ENCODE measurements at places on chromosomes 5 and 9. TPM values are rescaled to one million over a fixed set of nuclear protein-coding genes. Genes with fewer than 3 reads are reported as not detected.

- DNase-seq: no peak
Measured at GRCh38 chr5:457195-457961, 14.4 kb downstream of the EXOC3 start.

DNA sequence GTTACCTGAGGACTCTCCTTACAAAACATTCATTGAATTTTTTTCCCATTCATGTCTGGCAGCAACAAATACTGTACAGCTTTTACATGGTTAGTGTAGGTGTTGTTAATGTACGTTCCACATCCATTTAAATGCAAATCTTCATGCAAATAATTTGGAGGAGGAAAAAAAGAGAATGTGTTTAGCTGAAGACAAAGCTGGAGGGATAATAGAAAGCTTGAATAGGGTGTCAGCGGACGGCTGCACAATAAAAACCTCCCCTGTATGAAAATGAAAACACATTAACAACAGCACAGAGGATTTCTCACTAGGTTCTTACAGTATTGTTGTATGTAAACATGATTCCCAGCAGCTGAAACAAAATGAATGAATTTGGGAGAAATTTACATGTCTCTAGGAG lies 231.5 kb downstream of the ZNF608 start:
- no peak for DNase-seq

GRCh38 chr9:120416781-120417427 lies 163.1 kb downstream of the CDK5RAP2 start:
- DNase-seq: no peak

GRCh38 chr5:159903131-159903530 lies 13.2 kb upstream of the ADRA1B start:
- DNase-seq: no peak

Gene NME5
- 13.0 TPM for total RNA-seq

Gene PCA3
- 0.82 TPM for total RNA-seq

Measured in frontal cortex (tissue), 4 donors.